ENCODE measurements at places on chromosomes 2 and 18.
A peak's percentile ranks its signal among the peaks of the same experiment; 100 is the strongest.

GRCh38 chr2:203685081-203685621 lies 21.3 kb upstream of the CD28 start:
- DNase-seq: no peak

- DNase-seq: peak; percentile 34
These were observed 1.5 kb upstream of the PTPN2 start for GRCh38 chr18:12885500-12885899.

DNA sequence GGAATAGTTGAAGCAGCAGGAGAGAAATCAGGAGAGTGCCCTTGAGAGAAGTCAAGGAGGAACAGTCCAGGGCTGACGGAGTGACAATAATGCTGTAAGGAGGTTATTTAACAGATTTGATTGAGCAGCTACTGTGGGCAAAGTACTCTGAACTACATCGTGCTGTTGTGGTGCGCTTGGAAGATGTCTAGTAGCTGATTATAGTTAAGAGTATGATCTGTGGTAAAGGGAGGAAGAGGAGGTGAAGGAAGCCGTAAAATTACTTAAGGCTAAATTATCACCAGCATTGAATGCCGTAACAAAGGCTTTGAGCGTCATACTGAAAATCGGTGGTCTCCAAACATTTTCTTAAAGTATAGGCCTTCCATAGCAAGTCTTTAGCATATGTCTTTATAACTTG lies 4.5 kb downstream of the PCBP1 start:
- DNase-seq: no peak

DNA sequence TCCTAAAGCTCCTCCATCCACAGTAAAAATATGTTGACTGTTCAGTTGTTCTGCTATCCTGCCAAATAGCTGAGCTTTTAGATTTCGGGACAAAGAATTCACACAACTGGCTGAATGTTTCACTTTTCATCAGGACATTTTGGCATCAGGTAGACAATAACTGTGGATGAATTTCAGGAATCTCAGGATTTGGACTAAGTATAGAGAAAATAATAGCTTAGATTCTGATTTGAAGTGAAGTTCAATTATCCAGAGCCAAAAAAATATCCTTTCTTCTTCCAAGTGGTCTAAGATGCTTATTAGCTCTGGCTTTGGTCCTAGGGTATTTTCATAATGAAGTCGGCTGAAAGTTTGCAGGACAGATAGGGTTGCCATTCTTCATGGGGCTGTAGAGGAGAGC lies 16.1 kb downstream of the KCNE4 start:
- DNase-seq: no peak

- DNase-seq: no peak
These were observed 33.6 kb upstream of the BIN1 start for GRCh38 chr2:127140538-127140937.

DNA sequence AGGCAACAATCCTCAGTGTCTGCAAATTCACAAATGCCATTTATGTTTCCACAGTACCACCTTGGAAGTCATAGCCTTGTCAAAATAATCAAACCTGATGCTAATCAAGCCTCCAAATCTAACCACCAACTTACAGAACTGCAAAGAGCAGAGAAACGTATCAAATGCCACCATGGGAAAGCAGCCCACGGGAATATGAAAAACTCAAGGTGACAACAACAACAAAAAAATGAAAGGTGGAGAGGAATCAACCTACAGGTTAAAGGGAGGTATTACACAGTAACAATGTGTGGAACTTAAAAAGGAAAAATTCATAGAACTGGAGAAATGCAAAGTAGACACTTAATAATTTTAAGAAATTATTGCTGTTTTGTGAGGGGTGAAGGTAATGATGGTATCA lies 46.7 kb downstream of the CD226 start:
- DNase-seq: no peak

GRCh38 chr2:33583194-33583938 lies 15.7 kb downstream of the FAM98A start:
- DNase-seq: peak; percentile 66

- DNase-seq: no peak
These were observed 111.7 kb downstream of the PIEZO2 start for GRCh38 chr18:11037533-11038240.

DNA sequence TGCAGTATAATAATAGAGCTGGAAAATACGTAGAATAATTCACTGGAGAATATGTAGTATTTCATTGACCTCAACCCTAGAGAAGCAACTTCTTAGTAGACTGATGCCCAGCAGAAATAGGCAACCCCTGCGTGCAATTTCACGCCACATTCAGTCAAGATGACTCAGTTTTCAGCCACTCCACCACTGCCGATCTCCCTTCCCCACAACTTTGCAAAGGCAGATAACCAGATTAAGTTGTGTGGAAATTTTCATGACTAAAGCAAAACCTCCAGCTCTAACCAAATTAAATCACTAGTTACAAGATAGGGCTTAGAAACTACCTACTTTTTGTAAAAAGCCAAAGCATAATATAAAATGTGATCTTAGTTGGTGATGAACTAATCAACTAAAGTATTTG lies 63.3 kb upstream of the STK17B start:
- DNase-seq: peak; percentile 77

DNA sequence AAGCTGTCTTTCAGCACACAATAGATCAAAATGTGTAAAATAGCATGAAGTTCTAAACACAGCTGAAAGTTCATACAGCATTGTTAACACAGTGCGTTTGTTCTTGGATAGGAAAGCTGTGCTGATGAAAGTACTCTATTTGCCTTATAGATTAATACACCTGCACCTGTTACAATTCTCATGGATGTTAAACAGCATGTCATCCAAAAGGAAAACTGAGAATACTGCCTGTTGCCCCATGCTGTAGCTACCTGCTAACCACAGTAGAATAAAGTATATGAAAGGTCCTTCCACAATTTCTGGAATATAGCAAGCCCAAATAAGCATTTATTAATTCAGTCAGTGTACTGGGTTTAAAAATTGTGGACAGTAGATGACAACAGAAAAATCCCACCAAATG lies 166.7 kb upstream of the DTNA start:
- no peak for DNase-seq

DNA sequence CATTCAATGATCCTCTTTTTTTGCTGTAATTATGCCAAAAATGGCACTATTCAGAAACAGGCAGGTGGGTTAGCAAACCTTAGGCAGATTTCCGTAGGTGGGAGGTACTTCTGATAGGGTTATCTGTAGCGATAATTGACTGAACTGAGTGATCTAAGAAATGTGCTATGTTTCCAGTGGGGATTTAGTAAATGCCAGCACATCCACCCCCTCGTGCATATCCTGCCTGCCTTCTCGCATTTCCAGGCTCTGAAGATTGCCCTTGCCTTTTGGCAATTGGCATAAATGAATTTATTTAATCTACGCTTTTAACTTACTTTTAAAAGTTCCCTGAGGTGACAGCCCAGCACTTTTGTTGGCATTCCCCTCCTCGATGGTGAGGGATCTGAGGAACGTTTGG lies 576 bp upstream of the FSHR start:
- DNase-seq: no peak

GRCh38 chr2:214311931-214312749 lies 98.7 kb upstream of the VWC2L start:
- DNase-seq: no peak

DNA sequence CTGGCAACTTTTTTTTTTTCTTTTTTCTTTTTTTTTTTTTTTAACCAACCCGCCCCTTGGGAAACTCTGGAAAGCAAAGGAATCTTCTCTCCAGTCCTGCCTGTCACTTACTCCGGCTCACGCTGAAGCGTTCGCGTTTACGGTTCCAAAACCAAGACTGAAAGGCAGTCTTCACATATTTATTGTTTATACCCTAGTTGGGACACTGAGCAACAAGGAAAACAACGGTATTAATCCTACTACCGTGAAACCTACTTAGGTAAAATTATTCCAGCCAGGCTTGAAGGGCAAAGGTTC lies 125.4 kb downstream of the OSBPL1A start:
- no peak for DNase-seq

DNA sequence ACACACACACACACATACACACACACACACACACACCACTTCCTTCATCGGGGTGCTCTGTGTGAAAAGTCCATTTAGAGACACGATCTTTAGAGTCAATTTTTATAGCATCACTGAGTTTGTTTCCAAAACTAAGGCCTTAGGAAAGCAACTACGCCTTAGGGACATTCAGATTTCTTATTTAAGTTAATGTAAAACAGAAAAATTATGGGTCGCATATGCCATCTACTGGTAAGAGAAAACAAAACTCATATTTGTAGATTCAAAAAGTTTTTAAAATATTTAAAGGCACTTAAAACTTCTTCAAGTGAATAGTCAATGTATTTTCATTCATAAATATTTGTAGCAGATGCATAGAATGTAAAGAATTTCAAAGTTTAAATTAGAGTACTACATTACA lies 166.2 kb downstream of the ATAD2B start:
- peak; percentile 43 for DNase-seq

DNA sequence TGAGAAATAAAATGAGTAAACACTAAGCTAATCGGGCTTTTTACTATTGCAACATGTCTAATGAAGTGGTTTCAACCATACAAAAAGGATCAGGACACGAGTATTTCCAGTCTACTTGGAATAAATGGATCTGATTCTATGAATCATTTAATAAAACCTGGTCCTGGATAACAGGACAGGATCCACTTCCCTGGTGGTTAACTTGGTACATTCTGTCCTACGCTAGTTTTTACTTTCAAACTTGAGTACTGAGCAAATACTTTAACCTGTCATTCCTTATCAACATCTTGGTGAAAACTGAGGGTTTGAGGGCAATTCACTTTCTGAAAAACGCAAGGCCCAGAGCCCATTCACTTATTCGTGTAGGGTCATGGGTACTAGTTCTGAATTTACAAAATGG lies 33.5 kb downstream of the CHST10 start:
- no peak for DNase-seq

- DNase-seq: no peak
These were observed 89.4 kb upstream of the MCFD2 start for GRCh38 chr2:47004905-47005495.

DNA sequence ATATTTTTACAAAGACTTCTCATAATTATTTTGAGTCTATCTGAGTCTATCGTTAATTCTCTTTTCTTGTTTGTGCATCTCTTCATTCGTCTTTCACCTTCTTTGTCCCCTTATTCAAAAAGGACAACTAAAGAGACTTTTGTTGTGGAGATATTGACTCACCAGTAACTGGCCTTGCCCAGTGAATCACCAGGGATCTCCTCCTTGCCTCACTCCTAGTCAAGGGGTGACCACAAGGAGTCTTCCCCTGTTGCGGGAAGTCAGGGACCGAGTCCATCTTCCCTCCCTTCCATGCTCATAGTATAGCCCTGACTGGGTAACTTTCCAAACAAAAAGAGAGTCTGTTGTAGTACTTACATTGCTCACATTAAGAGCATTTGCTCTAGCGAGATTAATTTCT lies 158.9 kb downstream of the NEB start:
- no peak for DNase-seq

GRCh38 chr2:106960683-106961161 lies 74.8 kb upstream of the ST6GAL2 start:
- peak; percentile 55 for DNase-seq

DNA sequence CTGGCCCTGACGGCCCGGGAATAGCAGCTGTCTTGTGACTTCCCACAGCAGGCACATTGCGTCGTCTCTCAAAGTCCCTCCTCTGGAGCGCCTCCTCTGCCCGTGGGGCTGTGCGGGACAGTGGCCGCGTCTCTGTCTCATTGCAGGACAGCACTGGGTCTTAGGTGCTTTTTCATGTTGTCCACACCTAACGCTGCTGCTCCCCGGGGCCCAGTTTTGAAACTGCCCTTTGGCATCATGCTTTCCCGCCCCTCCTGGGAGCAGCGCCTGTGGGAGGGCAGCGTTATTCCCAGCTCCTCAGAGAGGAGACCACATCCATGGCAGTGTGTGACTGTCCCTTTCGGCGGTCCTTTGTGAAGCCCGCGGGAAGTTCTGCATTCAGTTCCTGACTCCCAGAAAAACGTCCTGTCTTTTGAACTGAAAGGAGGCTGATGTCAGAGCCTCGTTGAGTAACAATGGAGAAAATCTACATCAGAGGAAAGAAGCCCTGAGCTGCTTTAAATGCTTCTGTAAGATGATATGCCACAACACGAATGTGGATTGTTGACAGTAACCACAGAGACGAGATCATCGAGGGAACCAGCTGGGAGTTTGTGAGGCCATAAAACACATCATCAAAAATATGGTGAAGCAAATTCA lies 226.0 kb downstream of the FAM210A start:
- no peak for DNase-seq

GRCh38 chr18:35464831-35465279 lies 32.9 kb downstream of the INO80C start:
- DNase-seq: peak; percentile 55

DNA sequence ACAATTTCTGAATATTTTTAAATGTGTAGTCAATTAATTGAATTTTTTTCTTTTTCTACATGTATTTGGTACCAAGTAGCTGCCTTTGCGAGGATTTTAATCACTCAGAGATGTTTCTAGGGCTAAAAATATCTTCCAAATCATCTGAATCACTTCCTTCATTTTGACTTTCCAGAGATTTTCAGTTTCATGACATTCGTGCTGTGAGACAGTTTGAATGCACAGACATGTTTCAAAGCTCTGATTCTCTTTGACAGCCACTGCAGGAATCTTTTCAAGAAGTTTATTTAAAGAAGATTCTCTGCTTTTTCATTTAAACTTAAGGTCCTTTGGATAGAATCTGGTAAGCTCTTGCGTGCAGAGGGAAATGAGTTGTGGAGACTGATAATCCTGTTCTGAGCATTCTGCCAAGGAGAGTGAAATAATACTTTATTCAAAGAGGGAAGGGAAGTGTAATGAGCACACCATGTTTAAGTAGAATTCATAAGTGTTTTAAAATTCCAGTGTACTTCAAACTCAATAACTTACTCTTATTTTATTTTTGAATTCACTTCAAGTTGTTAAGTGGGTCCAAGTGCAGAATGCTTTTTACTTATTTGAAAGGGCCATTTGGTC lies 9.7 kb downstream of the CYBRD1 start:
- DNase-seq: no peak

- DNase-seq: no peak
These were observed 25.0 kb downstream of the FASTKD2 start for GRCh38 chr2:206790311-206790935.

DNA sequence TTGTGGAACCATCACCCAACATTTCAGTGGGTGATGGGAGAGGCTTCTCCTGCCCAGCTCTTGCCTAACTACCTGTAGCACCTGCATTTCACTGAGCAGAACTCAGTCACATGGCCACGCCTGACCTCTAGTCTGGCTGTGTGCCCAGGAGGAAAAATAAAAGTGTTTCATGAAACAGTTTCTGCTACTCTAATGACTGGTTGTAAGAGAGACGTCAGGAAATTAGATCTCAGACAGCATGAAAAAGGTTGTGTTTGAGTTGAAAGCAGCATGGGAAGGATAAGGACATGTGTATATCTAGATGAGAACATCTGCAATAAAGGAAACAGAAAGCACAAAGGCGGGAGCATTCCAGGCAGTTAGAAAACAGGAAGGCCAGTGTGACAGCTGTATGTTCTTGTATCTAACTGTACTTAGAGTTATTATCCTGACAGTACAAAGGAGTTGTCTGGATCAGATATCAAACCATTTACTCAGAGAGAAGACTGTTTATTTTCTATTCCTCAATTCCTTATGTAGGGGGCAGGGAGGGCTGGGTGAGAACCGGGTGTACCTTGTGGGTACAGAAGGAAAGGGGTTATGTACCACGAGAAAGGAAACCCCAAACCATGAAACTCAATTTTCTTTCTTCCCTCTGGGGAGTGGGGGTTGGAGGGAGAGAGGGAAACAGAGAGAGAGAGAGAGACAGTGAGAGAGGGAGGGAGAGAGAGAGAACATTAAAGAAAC lies 307.4 kb upstream of the VWC2L start:
- peak; percentile 72 for DNase-seq

All from OCI-M1 (cell line).